Esophagus (tissue), 2 donors: ENCODE measurements at places on chromosomes 6 and 20. TPM values are rescaled to one million over a fixed set of nuclear protein-coding genes. Genes with fewer than 3 reads are reported as not detected.

SLC17A3 gene
- not detected for polyA plus RNA-seq

PPIL1 gene
- polyA plus RNA-seq, result 12.0 TPM

ARFGEF3 gene
- polyA plus RNA-seq, result 0.15 TPM

SSTR4 gene
- polyA plus RNA-seq, result not detected

FLRT3 gene
- 0.90 TPM for polyA plus RNA-seq

ZNF341 gene
- 4.5 TPM for polyA plus RNA-seq

CD24 gene
- 1,326 TPM for polyA plus RNA-seq

CYP21A2 gene
- polyA plus RNA-seq, result 0.43 TPM

GPX5 gene
- not detected for polyA plus RNA-seq

BMP2 gene
- polyA plus RNA-seq, result 1.4 TPM

PGC gene
- 13.4 TPM for polyA plus RNA-seq

ZC2HC1B gene
- 0.14 TPM for polyA plus RNA-seq

TMEM244 gene
- polyA plus RNA-seq, result not detected

NXT1 gene
- 22.1 TPM for polyA plus RNA-seq

TP53INP2 gene
- polyA plus RNA-seq, result 39.5 TPM

BMP6 gene
- polyA plus RNA-seq, result 0.55 TPM

PNPLA1 gene
- polyA plus RNA-seq, result 0.04 TPM

RGS17 gene
- 4.1 TPM for polyA plus RNA-seq

PTPRK gene
- 5.1 TPM for polyA plus RNA-seq

EPPIN gene
- not detected for polyA plus RNA-seq

ALDH8A1 gene
- polyA plus RNA-seq, result 1.3 TPM

HLA-C gene
- 121 TPM for polyA plus RNA-seq

MLIP gene
- polyA plus RNA-seq, result 4.7 TPM

FABP7 gene
- 0.05 TPM for polyA plus RNA-seq

PCNA gene
- 61.2 TPM for polyA plus RNA-seq

PAX1 gene
- 0.12 TPM for polyA plus RNA-seq

ARHGAP18 gene
- polyA plus RNA-seq, result 2.1 TPM

DNAH8 gene
- under 0.01 TPM for polyA plus RNA-seq

SLC22A7 gene
- not detected for polyA plus RNA-seq
